Esophagus squamous epithelium (tissue), 5 donors: ENCODE measurements at places on chromosomes 3 and 15.

GRCh38 chr15:87710406-87710805, 546.1 kb downstream of the NTRK3 start:
- DNase-seq: no peak

GRCh38 chr15:29252234-29252633, 17.4 kb downstream of the NSMCE3 start:
- DNase-seq: no peak

- DNase-seq: no peak
These were observed 117.6 kb downstream of the P3H2 start for GRCh38 chr3:190003068-190003467.

GRCh38 chr3:8972639-8973038, 9.4 kb upstream of the RAD18 start:
- DNase-seq: no peak

- no peak for DNase-seq
These were observed 790 bp upstream of the WHAMM start for GRCh38 chr15:82808634-82809041.

DNA sequence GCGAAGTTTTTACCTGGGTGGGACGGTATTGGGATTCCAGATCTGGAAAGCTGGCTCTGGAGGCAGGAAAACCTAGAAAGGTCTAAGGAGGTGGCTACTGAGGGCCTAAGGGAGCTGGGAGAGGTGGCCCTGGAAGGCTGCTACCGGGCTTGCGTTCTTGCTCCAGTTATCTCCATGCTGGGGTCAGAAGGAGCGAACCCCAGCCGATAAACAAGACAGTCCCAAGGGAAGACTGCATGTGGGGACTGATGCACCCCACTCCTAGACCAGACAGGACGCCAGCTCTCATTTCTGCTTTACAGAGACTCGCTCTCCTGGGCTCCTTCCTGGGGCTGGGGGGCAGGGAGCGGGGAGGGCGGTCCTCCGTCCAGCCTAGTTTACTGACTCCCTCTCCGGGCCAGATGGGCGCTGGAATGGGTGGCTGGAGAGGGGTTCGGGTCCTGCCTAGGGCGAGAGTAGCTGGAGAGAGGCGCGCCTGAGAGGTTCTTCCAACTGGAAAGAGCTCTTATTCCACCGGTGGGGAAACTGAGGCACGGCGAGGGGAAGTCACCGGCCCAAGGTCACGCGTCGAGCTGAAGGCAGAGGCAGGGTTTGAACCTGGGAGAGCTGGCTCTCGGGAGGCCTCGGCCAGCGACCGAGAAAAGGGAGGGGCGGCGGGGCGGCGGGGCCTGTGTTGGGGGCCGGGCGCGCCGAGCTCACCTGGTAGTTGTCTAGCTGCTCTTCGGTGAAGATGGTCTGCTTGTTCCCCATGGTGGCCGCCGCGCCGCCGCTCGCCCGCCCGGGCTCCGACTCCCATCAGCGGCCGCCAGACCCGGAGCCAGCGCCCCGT, 565 bp downstream of the CIB2 start:
- no peak for DNase-seq
